ENCODE measurements at places on chromosomes 2 and 18.

GRCh38 chr2:180978903-180979748, 1.3 kb upstream of the UBE2E3 start:
- peak; percentile 58 for DNase-seq

DNA sequence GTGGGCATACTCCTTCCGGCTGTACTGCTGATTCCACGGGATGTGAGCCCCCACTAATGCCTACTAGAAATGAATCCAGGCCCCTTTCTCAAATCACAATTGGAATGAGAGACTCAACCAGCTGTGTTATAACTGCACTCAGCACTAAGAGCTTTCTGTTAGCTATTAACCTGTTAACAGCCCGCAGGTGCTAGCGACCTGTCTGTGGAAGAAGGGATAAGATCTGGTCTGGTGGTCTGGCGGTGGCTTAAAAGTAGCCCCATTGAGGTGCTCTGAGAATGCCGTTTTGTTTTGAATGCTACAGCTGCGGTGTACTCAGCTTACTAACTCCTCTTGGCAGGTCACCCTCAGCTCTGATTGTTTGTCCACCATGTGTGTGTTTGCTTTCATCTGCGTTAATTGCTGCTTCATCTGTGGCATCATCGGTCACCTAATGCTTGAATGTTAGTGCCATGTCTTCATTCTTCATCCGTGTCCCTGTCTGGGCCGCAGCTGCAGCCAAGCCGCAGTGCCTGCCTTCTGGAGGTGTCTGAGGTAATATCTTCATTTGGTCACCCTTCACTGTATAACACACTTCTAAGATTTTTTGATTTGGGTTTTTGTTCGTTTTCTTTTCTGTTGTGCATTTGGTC, 16.3 kb downstream of the RAB12 start:
- DNase-seq, result no peak

- DNase-seq, result no peak
Measured at GRCh38 chr2:42922790-42923579, 130.6 kb upstream of the HAAO start.

- no peak for DNase-seq
Measured at GRCh38 chr2:54079331-54079730, 36.1 kb upstream of the ACYP2 start.

- DNase-seq, result no peak
Measured at GRCh38 chr18:78430131-78430758, 549.4 kb upstream of the SALL3 start.

GRCh38 chr2:174023591-174024523, 58.7 kb upstream of the SP3 start:
- DNase-seq, result peak; percentile 66
